ENCODE measurements at places on chromosomes 6 and 20.

DNA sequence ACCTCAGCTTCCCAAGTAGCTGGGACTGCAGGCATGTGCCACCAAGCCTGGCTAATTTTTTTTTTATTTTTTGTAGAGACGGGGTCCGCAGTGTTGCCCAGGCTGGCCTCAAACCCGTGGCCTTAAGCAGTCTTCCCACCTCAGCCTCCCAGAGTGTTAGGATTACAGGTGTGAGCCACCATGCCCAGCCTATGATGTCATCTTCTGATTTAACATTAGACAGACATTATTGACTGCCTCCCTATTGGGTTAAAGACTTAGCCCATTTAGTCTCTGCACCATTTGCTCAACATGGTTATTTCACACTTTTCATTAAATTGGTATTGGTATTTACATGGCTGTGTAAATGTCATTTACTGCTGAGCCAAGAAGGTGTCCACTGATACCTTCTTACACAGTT lies 46.1 kb downstream of the DEK start:
- H3K4me1 ChIP-seq: no peaks in the 10 kb centered on the region
- H3K36me3 ChIP-seq: peaks cover 14% of the 10 kb centered on the region
- no peaks in the 10 kb centered on the region for H3K27me3 ChIP-seq
- no peak for DNase-seq
- no peak overlapping the region for H3K4me3 ChIP-seq
- H3K27ac ChIP-seq: no peak overlapping the region

DNA sequence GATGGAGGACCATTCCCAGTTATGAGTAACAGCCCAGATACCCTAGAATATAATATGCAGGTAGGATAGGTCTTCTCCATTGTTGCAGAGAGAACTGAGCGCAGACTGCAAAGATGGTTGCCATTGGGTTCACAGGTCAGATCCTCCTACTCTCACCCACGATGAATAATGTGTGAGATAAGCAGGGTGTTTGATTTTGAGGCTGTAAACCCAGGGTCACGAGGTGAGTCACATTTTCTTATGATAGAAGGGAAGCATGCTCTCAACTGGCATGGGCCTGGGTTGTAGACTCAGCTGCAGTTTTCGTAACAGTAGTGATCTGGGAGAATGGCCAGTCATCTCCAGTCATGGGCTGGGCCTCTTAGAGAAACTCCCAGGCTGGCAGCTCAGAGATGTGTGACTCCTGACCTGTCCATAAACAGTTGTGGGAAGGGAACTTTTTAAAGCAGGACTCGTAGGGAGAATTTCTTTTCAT lies 74.2 kb downstream of the CD164 start:
- H3K36me3 ChIP-seq: no peaks in the 10 kb centered on the region
- peaks cover 2% of the 10 kb centered on the region for H3K4me1 ChIP-seq
- no peaks in the 10 kb centered on the region for H3K27me3 ChIP-seq

DNA sequence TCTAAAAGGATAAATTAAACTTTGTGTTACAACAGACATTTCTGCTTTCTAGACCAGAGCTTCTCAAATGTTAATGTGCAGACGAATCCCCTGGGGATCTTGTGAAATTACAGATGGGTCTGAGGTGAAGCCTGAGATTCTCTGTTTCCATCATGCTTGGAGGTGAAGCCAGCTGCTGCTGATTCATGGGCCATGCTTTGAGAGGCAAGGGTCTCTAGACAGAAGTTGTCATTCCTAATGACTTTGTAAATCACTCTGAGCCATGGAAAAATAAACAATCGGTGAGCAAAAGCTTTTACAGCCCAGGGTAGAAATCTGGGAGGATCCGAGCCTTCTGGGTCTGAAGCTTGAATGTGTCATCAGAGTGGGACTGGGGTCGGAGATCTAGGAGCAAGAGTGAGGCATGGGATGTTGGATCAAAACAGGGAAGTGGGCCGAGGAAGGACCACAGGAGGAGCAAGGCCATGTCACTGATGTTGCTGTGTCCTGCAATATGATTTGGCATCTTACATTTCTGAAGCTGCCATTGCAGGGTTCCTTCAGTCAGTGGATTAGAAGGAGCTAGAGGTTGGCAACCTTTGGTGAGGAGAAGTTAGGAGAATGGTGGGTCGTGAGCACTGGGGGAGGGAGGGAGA lies 77.3 kb downstream of the TRMT11 start:
- H3K4me1 ChIP-seq: peaks cover 2% of the 10 kb centered on the region
- H3K36me3 ChIP-seq: no peaks in the 10 kb centered on the region

DNA sequence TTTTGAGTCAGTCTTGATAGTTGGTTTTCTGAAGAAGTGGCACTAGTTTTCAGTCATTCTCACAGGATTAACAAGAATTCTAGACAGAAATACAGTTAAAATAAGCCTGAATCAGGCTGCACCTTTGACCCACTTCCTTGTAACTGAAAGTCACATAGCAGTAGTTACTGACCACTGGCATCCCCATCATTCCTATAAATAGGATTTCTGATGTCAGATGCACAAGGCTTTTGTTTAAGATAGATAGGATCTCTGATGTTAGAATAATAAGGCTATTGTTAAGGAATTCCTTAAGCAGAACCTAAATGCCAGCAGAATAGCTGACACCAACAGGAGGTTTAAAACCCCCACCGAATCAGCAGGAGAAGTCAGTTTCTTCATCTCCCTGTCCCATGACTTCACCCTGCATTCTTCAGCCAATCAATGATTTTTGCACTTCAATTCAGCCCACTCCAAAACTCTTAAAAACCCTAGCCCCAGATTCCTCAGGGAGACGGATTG lies 30.6 kb upstream of the ZBTB24 start:
- DNase-seq: peak; percentile 51
- H3K36me3 ChIP-seq: no peaks in the 10 kb centered on the region
- peak overlapping the region; percentile 4 for H3K27ac ChIP-seq
- H3K4me3 ChIP-seq: no peak overlapping the region
- no peaks in the 10 kb centered on the region for H3K4me1 ChIP-seq
